ENCODE measurements at places on chromosomes 13 and 19.

DNA sequence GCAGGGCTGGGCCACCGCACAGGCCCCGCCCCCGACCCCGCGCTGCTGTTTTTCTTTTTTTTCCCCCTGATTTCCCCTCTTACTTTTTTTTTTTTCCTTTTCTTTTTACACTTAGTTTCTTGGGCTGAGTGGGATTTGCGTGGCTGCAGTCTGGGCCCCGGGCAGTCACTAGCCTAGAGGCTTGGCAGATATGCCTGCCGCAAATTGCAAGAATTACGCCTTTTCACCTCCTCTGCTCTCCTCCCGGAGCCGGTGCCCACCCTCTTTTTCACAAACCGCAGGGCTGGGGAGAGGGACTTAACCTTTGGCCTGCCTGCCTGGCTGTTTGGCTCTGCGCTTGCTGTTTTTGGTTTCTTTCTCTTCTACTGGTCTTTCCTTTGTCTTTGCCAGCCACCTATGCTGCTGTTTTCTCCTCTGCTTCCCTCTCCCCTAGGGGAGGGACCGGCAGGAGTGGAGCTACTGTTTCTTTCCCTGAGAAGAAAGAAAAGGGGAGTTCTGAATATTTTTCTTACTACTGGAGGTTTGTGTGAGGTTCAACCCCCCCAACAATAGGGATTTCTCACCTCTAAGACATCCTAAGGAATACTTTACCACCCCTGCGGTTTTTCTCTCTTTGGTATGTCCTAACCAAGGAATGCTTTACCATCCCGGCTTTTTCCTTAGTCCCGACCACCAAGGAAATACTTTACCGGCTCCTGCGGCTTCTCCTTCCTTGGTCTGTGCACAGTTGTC lies 11.0 kb downstream of the ZNF552 start:
- peak; percentile 53 for DNase-seq

DNA sequence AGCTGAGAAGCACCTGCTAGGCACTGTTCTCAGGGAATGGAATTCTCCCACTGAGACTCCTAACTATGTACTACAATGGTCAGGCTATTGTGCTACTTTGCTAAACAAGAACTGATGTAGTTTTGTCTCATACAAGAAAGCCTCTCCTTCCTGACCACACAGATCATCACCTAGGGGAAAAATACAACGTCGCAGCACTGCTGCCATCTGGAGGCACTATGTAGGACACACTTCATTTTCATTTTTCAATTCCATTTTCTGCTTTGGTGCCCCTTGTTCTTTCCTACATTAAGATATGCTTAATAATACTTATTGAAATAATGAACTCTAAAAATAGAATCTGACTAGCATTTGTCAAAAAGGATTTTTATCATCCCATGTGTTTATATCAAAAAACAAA lies 21.1 kb downstream of the PROSER1 start:
- DNase-seq: no peak

DNA sequence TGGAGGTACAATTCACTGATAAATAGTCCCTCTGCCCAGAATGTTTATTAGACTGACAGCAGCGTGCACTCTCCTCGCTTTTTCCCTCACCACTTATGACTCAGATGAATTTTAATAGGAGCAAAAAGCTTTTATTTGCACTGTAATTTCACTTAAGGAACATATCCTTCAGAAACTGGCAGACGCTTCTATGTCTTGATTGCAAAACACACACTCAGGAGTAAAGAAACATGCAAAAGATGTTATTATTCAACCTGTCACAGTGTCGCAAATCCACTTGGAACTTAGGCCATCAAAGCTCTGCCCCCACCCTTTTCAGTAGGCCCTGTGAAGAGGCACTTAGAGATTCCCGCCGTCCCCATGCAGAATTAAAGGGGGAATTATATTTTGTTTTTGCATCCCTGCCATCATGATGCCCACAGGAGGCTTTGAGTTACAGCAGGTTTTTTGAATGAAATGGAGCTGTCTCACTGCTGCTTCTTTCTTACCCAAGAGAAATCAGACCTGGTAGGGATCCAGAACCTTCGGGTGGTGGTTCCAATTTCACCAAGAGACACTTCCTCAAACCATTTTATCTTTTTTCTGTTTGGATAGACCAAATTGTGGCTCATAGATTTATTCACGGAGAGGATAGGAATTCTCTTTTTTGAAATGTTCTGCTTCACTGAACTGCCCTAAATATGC lies 74.5 kb downstream of the GGACT start:
- DNase-seq: no peak

DNA sequence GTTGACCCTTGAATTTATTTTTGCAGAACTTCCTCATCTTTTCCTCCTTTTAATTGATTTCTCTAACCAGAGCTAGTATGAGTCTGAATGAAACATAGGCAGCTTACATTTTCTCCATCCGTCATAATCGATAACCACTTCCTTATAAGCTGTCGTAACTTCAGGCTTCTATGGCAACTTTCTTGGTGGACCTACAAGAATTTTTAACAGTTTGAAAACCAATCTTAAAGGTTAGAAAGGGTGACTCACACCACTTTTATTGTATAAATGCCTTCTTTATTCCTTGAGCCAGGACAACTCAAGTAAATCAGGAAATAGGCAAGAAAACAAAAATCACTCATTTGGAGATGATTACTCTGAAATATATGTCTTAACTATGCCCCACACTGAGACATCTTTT lies 105.7 kb upstream of the KL start:
- no peak for DNase-seq

DNA sequence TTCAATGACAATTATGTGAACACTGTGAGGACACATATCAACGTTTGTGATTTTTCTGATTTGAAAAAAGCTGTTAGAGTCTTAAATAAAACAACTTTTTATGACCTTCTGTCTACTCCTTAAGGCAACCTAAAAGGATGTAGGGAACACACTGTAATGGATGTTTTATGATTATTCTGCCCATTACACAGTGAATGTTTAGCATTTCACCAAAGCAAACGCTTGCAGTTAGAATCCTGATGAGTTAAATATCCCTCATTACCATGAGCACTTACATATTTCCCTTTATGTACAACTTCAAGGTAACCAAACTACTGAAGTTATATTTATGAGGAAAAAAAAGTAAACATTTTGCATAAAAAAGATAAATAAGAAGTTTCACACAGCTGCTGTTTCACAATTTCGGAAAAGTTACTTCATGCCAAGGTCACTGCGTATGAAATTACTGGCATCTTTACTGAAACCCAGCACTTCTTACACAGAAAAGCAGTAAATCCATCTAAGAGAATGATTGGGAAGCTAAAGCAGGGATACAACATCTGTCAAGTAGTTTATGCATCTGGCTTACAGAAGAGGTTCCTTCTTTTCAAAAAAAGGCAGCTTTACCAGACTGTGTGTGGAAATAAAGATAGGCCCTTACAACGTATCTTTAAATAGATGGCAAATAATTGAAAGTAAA lies 733.7 kb upstream of the ATXN8OS start:
- no peak for DNase-seq
